Fibroblast of upper back skin (primary cell): ENCODE measurements at places on chromosomes 6 and 20.

GRCh38 chr6:1618311-1619097 is 8.8 kb downstream of the FOXC1 start:
- no peak for DNase-seq

GRCh38 chr20:34322267-34323105 is 19.3 kb upstream of the AHCY start:
- no peak for DNase-seq

DNA sequence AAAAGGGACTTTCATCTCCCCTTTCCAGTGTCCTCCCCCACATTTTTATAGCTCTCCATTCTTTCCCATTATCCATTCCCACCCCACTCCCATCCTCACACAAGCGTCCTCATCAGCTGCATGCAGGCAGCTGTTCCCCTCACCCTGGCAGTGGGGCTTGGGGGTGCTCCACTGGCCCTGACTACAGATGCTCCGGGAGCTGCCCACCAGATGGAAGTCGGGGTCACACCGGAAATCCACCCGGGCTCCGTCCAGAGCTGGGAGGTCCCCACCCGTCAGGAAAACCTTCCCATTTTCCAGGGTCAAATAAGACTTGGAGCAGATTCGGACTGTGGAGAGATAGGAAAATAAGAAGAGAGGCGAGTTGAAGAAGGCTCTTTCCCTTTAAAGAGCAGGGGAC is 2.7 kb downstream of the GABBR1 start:
- no peak for DNase-seq

DNA sequence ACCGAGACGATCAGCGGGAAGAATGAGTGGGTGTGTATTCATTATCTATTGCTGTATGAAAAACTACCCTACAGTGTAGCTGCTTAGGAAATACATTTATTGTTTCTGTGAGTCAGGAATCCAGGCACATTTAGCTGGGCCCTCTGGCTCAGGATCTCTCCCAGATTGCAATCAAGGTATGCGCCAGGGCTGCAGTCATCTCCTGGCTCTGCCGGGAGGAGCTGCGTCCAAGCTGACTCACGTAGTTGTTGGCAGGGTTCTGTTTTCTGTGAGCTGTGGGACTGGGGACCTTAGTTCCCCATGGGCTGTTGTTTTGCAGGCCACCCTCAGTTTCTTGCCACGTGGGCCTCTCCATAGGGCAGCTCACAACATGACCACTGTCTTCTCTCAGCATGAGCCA is 68.2 kb upstream of the FUCA2 start:
- DNase-seq = peak; percentile 82

GRCh38 chr6:112910256-112910655 is 563.1 kb downstream of the RFPL4B start:
- DNase-seq = peak; percentile 86

DNA sequence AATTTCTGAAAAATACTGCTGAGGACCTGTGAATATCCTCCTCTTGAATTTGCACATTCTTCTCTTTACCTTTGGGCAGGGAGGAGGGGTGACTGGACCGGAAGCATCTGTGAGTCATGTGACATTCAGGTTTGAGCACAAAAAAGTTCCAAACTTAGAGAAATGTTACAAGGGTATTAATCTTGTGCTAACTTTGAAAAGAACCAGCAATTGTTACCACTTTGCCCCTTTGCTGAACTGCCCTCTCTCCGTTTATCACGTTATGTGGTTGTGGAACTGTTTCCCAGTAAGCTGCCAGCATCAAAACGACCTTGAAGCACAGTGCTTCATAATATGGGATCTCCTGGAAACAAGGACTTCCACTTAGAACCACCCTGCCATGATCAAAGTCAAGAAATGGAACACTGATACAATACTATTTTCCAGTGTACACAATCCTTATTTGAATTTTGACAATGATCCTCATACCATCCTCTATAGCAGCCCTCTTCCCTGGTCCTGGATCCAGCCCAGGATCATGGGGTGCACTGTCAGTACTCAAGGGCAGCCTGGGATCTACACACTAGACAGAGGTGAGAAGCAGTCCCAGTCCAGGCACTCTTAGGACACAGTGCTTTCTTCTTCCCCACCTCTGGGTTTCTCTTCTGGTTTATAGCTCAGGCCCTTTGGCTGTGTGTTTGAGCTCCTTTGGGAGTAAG is 2.3 kb upstream of the TUBB1 start:
- no peak for DNase-seq

DNA sequence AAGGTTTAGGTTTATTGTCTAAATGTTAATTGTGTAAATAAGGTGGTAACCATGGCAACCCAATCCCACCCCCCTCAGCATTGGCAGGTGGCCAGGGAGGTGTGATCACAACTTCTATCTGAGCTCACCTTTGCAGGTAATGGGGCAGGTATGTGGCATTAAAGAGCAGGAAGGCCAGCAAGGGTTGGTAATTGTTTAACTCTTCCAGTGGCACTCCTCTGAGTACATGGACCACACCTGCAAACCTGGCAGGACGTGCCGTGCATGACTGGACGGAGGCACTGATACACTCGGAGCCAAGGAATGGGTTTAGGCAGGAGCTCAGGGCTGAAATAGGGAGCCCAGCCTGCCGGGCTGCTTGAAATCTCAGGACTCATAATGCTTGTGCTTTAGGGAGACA is 107.0 kb upstream of the BMP2 start:
- no peak for DNase-seq

DNA sequence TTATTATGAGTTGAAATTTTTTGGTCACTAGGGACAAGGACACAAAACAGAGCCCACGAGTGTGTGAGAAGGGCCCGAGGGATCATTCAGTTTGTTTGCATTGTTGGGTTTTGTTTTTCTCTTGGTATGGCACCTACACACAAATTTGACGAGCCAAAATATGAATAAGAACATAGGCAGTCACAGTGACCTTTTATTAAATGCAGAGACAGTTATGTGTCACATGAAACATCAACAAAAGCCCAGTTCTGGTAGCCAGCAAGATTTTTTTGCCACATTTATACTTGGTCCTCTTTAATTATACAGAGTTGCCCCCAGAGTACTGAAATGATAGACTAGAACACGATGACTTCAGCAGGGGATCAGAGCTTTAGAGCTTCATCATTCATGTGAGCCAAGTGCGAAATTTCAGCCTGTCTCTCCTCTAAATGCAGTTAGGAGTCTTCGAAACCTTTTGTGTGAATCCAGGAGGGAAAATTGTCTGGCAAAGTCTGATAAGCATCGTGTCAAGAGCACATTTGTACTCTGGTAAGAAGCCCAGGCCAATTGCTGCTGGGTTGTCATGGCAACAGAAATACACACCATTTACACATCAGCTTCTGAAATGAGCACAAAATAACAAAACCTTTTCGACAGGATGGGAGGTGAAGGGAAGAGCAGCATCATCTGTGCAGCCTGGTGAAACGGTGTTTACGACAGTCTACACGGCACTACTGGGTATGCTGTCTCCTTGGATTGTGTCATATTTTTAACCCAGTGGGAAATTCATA is 79.2 kb upstream of the RIPOR2 start:
- peak; percentile 65 for DNase-seq

DNA sequence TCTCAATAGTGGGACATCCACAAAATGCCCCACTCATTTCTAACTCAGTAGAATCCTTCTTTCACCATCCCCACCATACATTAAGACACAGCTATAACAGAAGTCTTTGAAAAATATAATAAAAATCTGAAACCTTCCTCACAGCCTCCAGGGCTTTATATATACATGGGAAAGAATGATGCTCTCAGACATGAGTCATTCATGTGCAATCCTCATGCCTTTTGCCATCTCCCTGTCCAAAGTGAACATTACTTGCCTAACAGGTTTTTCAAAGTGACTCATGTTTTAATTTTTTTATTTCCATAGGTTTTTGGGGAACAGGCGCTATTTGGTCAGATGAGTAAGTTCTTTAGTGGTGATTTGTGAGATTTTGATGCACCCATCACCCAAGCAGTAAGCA is 162.7 kb downstream of the RALGAPA2 start:
- peak; percentile 59 for DNase-seq

DNA sequence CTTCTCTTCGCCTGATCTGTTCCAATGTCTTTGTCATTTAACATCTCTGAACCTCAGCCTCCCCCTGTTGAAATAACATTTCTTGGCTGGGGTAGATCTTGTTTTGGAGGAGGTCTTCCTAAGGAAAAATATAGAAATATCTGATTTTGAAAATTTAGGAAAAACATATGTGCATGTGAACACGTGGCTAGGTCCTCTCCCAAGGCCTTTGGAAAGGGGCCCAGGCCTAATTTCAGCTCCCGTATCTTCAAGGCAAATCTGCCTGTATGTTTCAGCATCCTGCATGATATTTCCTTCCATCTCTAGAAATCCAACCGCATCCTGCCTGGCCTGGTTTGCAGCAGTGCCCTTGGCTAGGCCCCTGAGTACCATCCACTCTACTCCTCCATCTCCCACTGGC is 261.2 kb downstream of the PHACTR1 start:
- no peak for DNase-seq

- DNase-seq = no peak
Observed at GRCh38 chr20:25692499-25692898, 4.2 kb downstream of the ZNF337 start.

GRCh38 chr6:137740091-137740755 is 126.8 kb upstream of the TNFAIP3 start:
- DNase-seq = peak; percentile 41

DNA sequence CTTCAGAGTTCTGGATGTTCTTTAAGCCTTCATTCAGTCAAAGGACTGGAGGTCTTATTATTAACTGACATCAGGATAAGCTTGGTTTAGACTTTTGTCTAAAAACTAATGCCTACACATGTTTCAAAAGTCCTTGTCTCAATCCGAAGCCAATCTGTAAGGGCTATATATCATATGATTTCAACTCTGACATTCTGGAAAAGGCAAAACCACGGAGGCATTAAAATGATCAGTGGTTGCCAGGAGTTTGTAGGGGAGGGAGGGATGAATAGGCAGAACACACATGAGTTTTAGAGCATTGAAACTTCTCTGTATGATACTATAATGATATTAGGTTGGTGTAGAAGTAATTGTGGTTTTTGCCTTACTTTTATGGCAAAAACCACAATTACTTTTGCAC is 1285.8 kb upstream of the CITED2 start:
- peak; percentile 89 for DNase-seq

DNA sequence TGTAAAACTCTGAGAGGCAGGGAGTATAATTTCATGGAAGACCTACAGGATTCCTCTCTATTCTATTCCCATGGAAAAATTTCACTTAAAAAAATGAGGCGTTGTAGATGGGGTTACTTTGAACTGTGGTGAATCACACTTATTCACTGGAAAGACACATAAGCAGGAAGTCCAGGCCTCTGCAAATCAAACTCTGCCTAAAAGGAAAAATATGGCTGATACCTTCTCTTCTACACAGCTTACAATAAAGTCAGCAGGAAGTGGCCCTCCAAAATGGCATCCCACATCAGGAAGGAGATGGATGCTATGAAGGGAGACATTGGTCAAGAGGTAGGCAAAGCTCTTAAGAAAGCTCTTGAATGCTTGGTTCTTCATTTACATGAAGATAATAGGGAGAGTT is 115.9 kb downstream of the FYN start:
- DNase-seq = peak; percentile 71

DNA sequence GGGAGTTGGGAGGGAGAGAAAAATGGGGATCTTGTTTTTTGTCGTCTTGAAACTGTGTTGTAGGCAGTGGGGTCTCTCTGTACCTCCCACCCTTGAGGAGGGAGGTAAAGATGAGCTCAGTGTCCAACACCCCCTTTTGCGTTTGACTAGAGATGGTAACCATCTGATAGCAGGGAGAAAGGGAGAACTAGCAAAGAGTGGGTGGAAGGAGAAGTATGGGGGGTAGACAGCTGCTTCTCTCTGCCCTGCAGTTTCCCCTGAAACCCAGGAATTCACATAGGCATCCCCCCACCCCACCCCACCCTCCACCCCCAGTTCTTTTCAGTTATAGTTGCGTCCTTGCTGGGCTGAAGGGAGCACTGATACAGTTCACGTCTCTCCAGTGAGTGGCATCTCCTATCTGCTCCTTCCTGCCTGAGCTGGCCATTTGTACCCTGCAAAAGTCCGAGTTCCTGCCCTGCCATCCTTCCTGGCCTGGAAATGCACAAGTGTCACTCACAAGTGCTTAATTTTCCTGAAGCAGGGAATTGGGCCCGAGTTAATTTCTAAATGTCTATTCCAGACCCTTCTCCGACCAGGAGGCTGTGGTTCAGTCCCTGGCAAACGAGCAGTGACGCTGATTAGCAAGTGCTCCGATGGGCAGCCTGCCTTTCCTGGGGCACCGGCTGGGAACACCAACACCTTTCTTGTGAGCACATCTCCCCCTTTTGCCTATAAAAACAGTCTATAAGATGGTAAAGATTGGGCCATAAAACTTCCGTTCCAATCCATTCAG is 1.5 kb downstream of the SIRPA start:
- DNase-seq = no peak

DNA sequence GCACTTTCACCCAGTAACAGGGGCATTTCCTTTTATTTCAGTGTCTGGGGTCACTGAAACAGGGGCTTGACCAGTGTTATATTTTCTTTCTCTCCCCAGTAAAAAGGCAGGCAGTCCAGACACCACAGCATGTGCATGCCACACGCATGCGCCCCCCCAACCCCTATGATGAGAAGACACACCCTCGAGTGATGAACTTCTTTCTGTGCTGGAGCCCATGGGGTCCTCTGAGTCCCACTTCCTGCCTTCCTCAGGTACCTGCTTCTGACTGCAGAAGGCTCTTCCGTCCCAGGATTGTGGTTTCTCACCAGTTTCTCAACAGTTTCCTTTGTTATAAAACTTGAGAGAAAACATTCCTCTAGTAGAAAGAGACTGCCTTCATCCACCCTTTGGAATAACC is 45.7 kb upstream of the TMEM181 start:
- no peak for DNase-seq

GRCh38 chr20:50302341-50303057 is 111.9 kb downstream of the CEBPB start:
- DNase-seq = peak; percentile 55

DNA sequence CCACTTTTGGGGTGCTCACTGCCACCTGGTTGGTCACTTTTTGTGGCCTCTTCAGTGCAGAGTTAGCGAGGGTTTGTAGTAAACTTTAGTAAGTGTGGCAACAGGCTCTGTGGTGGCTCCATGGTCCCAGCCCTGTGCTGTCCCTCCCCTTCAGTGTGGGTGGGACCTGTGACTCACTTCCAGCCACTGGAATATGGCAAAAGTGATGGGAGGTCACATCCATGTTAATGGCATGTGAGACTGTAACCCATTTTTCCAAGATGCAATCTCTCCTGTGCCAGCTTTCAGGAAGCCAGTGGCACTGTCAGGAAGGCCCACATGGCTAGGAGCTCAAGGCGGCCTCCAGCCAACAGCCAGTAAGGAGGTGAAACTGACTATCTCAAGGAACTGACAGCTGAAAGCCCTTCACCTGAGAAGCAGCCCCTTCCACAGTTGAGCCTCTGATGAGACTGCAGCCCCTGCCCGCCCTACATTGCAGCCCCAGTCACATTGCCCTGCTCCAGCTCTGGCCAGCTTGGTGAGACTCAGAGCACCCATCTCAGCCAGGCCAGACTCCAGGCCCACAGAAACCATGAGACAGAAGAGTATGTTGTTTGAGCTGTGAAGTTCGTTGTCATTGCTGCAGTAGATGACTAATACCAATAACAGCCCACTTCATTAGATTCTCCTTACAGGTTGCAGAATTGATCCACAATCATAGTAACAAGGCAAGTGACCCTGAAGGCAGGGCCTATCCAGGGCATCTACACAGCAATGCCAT is 13.1 kb upstream of the CST7 start:
- no peak for DNase-seq

GRCh38 chr20:36181934-36182603 is 27.5 kb downstream of the EPB41L1 start:
- peak; percentile 22 for DNase-seq
